CD4-positive, alpha-beta T cell treated with Interleukin-4 for 4 hours (primary cell): ENCODE measurements at places on chromosomes 1 and 21.

- peak; percentile 14 for DNase-seq
These were observed 39.6 kb downstream of the NUF2 start for GRCh38 chr1:163361123-163361934.

DNA sequence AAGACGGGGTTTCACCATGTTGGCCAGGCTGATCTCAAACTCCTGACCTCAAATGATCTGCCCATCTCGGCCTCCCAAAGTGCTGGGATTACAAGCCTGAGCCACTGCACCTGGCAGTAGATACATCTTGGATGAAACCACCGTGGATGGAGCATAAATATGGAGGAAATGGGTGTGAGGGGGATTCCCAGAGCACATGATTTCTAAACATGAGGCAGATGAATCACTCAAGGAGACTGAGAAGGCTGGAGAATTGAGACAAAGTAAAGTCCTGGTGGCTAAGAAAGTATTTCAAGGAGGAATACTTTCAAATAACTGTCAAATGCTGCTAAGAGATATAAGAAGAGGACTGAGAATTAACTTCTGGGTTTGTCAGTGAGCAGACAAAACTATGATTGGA, 5.4 kb upstream of the PGBD5 start:
- no peak for DNase-seq

DNA sequence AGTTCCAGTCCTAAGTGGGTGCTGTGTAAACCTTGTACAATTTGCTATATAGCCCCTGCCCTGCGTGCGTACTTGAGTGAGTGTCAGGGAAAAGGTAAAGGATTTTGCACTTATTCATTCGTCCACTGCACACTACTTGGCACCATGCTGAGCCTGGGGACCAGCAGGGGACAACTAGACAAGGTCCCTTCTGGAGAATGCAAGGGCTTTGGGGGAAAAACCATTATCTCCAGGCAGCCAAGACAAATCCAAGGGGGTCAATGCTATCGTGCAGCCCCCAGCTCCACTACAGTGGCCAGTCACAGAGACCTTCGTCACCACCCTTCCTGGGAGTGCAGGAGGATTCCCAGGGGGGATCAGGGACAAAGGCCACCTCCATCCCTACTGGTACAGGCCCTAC, 39.7 kb downstream of the MATN1 start:
- no peak for DNase-seq

- peak; percentile 89 for DNase-seq
These were observed 21.9 kb upstream of the PIK3CD start for GRCh38 chr1:9629445-9630201.

- no peak for DNase-seq
These were observed 16.6 kb downstream of the ANGPTL3 start for GRCh38 chr1:62613890-62614289.

GRCh38 chr1:174877208-174877673, 122.5 kb upstream of the CACYBP start:
- no peak for DNase-seq

DNA sequence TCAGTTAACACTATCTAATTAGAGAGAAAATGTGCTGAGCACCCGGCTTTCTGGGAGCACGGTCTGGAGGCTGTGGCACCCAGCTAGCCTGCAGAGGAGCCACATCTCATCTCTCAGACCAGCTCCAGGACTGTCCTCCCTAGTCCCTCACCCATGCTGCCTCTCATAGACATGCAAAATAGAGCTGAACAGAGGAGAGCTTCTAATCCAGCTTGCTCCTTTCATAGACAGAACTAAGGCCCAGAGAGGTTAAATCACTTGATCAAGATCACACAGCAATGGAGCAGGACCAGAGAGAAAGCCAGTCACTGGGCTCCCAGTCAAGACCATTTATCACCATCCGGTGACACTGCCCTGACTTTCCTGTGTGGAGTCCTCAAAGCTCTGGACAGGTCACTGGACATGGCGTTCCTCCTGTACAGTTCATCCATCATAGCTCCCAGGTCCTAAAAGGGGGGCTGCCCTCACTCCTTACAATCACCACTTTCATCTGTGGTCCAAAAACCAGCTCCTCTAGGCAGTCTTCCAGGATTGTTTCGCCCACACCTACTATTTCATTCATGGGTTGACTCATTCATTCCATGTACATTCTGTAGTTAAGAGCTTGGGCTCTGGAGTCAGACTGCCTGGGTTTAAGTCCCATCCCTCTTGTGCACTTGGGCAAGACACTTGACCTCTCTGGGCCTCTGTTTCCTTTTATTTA, 8.8 kb upstream of the CAMK2N1 start:
- DNase-seq = no peak

DNA sequence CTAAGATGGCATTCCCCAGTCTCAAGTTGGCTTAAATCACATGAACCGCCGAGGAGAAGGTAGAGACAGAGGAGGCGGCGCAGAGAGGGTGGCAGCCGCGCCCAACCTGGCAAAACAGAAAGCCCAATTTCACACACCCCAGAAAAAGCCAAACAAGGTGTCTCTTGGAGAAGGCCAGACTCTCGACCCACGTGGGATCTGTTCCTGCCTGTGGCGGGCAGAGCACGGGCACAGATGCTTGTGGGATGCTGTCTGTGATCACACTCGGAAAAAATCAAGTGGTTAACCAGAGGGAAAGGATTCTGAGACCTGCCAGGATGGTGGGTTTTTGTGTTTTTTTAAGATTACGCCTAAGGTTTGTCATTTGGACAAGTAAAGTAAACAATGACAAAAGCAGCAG, 80.7 kb downstream of the MRPL37 start:
- no peak for DNase-seq

- no peak for DNase-seq
These were observed 19.6 kb downstream of the CCDC30 start for GRCh38 chr1:42482635-42483153.

DNA sequence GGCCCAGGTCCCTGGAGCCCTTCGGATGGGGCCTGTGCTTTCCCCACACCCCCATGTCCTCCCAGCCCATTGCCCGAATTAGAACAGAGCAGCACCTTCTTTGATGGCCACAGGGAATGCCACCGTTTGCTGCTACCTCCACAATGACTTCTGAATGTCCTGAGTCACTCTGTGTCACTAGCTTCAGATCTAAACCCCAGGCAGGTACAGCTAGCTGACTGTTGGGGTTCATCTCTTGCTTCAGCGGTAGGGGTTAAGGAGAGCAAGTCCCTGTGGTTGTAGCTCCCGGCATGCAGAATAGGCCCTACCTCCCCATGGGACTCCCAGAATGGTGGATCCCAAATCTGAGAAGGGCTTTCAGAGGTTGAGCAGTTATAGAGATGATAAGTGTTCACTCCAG, 291.1 kb upstream of the POU3F1 start:
- DNase-seq = no peak

DNA sequence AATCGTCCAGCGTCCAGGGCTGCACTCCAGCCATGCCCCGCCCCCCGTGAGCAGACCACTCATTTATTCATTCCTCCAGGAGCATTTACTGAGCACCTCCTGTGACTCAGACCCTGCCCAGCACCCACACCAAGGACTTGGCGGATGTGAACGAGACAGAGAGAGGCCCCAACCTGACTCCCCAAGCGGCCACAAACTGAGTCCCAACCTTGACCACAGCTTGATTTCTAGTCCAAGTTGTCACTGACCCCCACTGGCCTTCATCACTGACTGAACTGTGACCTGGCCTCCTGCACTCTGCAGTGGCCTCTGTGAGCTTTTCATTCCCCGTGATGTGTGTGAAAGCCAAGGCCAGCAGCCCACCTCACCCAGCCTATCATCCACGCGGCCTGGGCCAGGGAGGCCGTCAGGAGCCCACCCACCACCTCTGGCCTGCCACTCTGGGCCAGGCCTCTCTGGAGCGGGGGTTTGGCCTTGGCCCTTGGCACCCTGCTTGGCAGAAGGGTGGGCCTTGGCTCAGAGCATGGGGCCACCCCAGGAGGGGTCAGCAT, 19.3 kb upstream of the RUNX3 start:
- DNase-seq = no peak

GRCh38 chr1:40155910-40156309, 5.3 kb upstream of the RLF start:
- no peak for DNase-seq

DNA sequence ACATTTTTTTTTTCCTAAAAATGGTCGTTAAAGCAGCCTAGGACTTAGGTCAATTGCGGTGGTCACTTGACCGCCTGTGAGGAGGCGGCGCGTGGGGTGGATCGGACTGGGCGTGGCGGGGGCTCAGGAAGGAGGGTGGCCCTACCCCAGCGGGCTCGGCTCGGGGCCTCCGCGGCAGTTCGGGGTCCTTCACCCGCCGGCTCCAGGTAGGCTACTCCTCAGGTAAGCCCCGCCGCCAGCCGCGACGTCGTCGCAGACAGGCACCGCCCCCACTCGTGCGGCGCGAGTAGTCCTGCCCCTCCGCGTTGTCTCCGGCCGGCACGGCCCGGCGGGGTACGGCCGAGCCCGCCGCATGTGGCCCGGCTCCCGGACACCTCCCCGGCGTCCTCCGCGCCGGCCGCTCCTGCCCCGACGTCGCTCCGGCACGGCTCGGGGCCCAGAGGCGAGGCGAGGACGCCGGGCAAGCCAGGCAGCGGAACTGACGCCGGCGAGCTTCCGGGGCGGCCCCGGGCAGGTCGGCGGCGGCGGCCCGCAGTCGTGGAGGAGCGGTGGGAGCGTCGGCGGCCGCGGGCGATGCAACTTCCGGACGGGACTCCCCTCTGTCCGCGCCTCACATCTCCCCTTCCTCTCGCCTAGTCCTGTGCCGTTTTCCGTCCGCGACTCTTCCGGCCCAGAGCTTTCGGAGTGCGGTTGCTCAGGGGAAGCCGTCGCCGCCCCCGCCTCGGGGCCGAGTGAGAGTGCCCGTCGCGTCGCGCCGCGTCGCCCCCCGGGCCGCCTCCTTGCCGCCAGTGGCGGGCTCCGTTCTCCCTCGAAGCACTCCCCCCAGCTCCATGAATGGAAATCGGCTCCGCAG, at the start of gene AGO3:
Gene AGO3, plus strand, starts transcription at position 513 of the 853 bp plus-strand sequence. Its CDS starts 322 bp downstream, at position 835.
- DNase-seq = peak; percentile 86

- DNase-seq = no peak
These were observed at the start of gene MFAP2 for GRCh38 chr1:16980473-16981268. MFAP2 (minus strand) TSS chr1:16980620; CDS start chr1:16978273, 2,347 bp downstream.

GRCh38 chr21:35843911-35844667, 216.2 kb downstream of the SETD4 start:
- no peak for DNase-seq

DNA sequence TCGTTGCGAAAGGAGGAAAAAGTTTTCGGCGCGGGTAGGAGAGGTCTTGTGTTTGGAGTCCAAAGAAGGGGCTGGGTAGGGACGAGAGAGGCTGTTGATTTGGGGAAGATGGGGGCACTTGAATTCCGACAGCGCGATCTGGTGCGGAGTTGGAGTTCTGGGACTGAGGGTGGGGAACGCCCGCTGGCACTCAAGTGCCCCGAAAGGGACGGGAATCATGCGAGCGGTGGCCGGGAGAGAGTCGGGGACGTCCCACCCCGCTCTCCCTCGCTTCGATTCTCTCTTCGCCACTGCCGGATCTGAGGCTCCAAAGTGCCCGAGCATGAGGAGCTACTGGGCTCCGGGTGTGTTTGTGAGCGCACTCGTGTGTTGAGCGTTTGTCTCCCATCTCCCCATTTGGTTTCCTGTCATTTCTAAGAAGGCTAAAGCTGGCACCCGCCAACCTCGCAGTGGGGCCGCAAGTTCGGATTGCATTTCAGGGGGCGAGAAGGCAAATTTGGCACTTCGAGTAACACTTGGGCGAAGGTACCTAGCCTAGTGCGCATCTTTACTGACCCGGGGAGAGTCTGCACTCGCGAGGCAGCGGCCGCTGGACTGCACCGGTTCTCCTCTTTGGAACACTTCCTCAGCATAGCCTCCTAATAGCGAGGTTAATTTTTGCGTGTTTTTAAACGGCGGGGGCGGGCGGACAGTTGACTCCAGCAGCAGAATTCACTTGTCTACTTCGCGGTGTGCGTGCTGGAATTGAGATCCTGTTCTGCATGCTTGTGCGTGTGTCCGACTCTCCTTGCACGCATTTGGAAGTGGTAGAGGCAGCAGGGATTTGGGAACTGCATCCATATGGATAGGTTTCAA, 1.2 kb downstream of the CHRM3 start:
- DNase-seq = no peak

DNA sequence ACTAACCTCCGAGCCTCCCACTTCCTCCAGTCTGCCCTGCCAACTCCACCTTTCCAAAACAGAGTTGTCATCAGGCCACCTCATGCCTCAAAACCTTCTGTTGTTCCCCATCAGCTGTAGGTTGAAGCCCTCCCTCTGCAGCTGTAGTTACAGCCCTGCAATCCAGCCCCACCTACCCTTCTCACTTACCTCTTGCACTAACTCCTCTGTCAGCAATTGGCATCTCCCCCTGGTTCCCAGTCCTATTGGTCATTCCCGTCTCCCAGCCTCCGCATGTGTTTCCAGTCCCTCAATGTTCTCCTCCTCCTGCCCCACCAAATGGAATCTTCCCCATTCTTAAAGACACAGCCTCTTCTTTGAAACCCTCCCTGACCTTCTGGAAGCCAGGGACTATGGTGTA, 100.1 kb upstream of the GCLM start:
- DNase-seq = no peak

GRCh38 chr21:28410256-28410655, 582.4 kb downstream of the LTN1 start:
- no peak for DNase-seq

DNA sequence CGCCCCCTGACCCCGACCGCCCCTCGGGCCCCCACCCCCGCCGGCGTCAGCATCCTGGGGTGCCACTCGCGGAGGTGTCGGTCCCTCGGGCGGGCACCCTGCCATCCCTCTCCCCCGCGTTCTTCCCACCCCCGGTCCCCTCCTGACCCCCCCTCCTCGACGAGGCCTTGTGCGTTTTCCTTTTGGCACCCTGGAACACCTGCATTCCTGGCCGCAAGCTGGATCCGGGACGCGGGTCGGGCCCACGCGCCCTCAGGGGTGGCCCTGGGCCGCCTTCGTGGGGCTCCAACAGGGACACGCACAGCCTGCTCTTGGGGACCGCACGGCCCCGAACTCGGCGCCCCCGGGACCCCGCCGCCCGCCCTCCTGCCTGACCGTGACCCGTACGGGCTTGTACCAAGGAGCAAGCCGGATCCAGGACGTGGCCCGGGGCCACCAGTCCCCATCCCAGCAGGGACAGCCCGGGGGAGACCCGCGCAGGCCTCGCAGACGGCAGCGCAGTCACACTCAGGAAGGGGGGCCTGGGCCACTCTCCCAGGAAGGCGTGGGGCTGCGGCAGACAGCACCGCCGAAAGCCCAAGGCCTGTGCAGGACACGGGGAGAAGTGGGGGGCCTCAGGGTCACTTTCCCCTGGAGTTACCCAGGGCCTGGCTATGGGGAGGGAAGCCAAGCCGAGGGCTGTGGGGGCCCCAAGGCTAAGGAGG, 579 bp upstream of the SLC19A1 start:
- DNase-seq = no peak

DNA sequence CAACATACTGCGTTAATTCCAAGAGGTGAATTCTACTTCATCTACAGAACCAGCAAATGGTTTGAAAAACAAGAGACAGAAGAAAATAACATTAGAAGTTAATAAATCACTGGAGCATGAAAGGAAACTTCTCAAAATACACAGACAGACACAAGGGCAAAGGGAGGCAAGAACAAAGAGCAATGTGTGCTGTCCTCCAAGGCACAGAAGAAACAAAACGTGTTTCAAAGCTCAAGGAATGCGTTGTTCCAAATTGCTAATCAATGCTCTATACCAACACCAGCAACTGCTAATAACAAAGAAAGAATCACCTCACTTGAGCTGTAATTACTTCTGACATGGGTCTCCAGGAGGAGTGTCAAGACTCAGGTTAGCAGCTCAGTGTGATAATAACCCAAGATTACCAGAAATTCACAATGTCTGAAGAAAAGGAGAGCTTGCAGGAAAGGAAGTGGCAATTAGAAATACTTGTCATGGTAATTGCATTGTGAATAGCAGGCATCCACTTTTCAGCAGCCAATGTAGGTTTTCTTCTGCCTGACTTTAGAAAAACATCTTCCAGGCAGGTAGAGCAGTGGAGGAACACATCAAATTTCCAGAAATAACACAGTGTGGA, 175.4 kb downstream of the SEC16B start:
- DNase-seq = no peak
